ENCODE measurements at places on chromosomes 1 and 21.

GRCh38 chr1:59017501-59018231 lies 233.8 kb upstream of the JUN start:
- DNase-seq, result no peak

DNA sequence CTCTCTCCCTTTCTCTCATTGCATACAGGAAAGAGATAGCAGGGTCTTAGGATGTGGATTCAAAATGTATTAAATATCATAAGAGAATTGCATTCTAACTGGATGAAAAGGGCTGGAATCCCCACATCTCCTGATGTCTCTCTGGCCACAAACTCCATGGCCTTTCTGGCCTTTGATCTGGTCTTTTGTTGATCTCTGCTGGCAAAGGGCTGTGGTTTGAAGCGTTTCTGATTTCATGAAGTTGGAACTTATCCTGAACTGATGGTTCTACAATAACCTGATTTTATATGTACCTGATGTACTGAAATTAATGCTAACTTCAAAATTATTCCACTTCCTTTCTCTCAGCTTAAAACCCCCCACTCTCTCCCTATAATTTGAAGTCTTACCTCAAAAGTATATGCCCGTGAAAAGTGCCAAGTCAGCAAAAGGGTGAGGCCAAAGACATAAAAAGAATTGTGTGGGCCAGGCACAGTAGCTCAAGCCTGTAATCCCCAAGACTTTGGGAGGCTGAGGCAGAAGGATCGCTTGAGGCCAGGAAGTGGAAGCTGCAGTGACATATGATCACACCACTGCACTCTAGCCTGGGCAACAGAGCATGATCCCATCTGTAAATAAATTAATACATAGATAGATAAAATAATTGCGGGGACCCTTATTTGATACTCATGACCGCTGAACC lies 6.4 kb upstream of the KIF14 start:
- DNase-seq, result no peak

DNA sequence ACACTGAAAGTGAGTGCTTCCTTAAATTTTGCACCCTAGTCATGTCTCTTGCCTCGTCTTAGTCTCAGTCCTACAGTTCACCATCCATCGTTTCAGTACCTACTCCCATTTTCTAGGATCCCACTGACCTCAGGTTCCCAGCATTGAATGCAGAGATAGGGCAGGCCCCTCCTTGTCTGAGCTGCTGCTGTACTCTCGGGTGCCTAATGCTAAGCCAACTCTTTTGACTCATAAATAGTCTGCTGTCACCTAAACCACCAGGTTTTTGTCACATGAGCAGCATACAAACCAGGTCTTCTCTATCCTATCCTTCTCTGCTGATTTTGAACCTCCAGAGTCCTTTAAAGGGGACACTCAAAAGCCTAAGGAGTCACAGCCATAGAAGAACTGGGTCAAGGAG lies 3.0 kb downstream of the ARHGAP30 start:
- no peak for DNase-seq

GRCh38 chr1:67001682-67002425 lies 52.1 kb downstream of the SLC35D1 start:
- DNase-seq, result no peak

DNA sequence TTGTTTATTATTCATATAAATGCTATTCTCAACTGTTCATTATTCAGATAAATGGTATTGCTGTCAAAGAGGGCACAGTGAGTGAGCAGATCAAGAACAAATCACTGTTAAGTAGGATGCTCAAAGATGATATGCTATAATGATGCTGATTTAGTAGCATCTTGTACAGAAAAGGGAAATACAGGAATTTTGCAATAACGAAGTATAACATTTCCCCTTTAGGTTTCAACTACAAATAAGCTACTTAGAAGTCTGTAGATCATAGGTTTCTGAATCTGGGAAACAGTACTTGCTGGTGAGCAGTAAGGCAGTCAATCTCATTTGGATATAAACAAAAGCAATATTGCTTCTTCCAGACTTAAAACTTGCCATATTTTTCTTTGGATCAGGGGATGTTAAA lies 27.3 kb upstream of the RCOR3 start:
- DNase-seq, result no peak

GRCh38 chr21:32990666-32991065 lies 35.1 kb upstream of the OLIG2 start:
- no peak for DNase-seq

GRCh38 chr1:200150721-200151120 lies 123.2 kb downstream of the NR5A2 start:
- no peak for DNase-seq

DNA sequence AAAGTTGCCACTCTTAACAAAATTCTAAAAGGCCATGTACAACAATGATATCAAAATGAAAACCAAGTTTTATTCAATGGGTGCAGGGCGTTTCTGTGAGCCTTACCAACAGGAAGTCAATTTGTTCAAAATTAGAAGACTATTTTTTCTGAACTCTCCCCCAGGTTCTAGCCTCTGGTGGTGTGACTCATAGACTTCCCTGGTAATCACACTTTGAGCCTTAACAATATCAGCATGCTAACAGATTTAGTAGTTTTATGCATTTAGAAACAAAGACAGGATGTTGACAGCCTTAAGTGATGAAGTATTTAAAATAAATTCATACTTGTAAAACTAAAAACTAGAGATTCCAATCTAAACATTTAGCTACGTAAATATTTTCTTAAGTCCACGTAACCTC lies 88.4 kb downstream of the LRRC8C start:
- DNase-seq, result no peak

GRCh38 chr1:201259476-201260235 lies 23.6 kb upstream of the PKP1 start:
- no peak for DNase-seq

GRCh38 chr1:8408151-8408839 lies 90.4 kb downstream of the SLC45A1 start:
- DNase-seq, result no peak

GRCh38 chr1:45522324-45523104 lies 830 bp upstream of the PRDX1 start:
- DNase-seq, result no peak

DNA sequence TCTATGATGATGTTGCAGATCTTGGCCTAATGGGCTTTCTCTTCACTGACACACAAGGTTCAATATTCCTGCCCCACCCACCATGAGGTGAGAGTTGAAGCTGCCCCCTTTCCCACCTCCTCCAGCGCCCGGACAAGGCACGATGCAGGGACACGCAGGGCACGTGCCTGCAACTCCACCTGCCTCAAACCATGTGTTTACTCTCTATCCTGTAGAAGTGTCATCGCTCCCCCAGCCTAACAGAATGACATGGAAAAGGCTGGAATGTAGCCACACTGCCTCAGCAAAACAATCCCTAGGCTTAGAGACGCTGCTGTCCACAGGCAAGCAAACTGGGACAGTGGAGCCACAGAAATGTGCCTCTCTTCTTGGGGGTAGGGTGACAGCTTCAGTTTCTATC lies 92.9 kb upstream of the SOD1 start:
- DNase-seq, result no peak

DNA sequence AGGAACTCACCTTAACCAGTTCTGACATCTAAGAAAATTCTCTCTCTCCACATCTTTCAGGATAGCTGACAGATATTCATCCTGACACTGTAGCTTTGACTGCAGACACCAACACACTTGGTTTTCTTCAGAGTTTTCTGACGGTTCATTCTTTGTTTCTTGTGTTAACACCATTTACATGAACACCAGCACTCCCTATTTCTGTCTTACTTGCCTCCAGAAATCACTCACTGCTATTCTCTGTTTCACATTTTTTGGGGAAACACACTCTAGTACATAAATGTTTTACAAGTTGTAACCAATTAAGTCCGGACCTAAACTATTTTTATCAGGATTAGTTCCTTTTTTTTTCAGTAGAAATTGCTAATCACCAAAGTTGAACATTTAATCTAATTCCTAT lies 15.4 kb downstream of the FLVCR1 start:
- no peak for DNase-seq

GRCh38 chr1:116999596-116999995 lies 2.0 kb upstream of the CD101 start:
- DNase-seq, result no peak

DNA sequence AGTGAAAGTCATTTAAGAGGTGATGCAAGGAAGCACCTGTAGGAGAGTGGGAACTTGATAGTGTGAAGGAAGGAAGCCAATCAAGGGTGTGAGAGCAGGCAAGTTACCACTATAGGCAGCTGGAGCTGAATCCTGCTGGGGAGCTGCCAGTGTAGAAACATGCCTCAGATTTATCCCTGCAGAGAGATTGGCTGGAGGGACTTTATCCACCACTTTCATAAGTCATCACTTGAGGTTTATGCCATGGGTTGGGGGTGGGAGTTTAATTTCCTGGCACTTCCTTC lies 443.6 kb downstream of the PLPP3 start:
- DNase-seq, result no peak

GRCh38 chr21:38920631-38921398 lies 115.1 kb downstream of the ETS2 start:
- DNase-seq, result no peak

DNA sequence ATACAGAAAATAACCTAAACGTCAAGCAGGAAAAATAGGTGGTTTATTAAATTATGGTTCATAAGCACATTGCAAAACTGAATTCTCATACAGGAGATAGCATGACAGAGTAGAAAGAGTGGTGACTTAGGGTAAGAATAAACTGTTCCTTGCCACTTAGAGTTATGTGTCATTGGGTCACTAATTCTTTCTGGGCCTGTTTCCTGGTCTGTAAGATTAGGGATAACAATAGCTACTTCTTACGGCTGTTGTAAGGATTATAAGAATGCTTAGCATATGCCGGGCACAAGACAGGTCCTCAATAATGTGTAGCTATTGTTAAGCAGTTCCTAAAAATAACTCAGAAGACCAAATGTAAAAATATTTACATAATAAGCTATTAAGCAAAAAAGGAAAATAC lies 24.2 kb downstream of the SNRNP40 start:
- DNase-seq, result no peak

DNA sequence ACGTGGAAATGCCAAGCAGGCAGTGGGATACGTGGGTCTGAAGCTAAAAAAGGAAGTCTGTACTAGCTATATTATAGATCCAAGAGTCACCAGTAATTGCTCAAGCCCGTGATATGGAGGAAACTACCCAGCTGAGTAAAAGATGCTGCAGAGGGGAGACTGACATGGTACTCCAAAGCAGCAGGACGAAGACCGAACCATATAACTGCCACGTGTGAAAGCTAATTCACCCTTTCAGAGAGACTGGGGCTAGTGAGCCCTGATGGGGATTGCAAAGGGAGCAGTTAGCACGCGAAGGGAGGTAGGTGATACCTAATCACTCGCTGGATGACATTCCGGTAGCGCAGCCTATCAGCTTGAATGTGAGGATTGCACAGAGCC lies 316 bp downstream of the AP4B1 start:
- no peak for DNase-seq

- DNase-seq, result no peak
Measured at GRCh38 chr1:182676274-182676673, 8.1 kb downstream of the RGS8 start.

DNA sequence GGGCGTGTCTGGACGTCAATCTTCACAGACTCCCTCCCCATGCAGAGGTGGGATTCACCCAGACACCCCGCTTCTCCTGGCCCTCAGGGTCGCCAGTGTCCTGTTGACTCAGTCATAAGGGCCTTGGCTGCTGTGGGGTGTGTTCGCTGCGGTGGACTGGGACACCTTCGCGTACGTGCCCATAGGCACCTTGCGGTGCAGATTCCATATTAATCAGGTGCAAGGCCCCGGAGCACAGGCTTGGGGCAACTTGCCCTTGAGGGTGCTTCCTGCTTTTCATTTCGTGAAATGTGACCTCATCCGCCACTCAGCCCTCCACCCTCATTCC lies 398 bp upstream of the SLC30A10 start:
- no peak for DNase-seq

DNA sequence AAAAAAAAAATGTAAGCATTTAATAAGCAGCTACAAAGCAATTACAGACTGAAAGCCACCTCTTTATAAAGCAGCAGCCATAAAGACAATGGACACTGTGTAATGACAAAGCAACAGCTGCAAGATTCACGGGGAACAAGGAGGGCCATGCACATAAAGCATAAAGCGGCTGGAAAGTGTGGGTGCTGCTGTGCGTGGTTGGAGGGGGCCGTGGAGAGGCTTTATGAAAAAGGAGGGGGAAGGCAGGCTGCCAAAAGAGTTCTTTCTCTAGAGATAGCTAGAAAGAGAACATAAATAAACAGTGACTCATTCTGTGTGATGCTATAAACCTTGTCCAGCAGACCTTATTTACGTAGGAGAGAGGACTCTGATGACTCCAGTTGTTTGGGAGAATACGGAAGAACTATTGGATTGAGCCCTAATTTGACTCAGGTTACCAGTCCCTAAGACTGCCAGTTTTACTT lies 49.3 kb downstream of the ADAMTS1 start:
- peak; percentile 88 for DNase-seq

DNA sequence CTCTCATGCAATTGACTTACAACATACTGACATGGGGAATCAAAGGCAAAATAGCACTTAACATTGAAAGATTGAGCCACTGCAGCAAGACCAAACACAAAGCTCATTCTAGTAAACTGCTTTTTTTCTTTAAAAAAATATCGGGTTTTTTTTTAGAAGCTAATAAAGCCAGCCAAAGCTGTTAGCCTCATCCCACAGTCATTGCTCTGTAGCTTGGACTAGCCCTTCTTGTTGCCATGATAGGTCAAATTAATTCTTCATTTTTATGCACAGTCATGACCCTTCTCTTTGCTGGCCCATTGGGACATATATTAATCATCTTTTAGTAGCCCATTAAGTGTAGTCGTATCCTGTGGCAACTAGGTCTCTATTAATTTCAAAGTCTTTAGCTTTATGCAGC lies 231.3 kb downstream of the ADGRL2 start:
- no peak for DNase-seq

DNA sequence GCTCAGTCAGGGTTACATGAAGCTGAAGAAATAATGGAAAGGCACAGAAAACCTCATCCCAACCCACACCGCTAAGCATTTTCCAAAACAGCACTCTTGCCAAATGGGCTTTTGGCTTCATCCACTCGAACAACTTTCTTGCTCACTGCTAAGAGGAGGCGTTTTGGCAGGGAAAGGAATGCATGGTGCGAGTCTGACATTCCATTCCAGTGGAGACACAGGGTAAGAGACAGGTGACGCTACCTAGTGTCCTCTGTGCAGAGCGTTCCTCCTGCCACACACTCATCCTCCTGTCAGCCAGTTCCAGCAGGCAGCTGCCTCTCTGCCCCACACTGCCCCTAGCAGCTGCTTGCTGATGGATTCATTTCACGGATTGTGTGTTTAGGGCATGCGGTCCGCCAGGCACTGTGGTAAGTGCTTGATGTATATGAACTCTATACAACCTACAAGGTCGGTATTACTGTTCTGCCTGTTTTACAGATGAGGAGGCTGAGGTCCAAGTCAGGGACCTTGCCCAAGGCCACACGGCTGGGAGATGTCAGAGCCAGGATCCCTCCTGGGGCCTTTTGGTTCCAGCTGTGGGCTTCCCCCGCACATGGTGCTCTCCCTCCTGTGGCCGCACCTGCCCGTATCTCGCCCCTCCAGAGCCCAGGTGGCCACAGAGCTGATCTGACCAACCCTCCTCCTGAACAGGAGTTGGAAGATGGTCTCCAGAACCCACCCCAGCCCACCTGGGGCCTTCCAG lies 25.7 kb upstream of the BACE2 start:
- no peak for DNase-seq

GRCh38 chr1:198780376-198780775 lies 141.5 kb downstream of the PTPRC start:
- no peak for DNase-seq

- DNase-seq, result no peak
Measured at GRCh38 chr1:111906816-111907215, 82.7 kb downstream of the KCND3 start.

- DNase-seq, result no peak
Measured at GRCh38 chr1:234997896-234998741, 130.5 kb downstream of the TOMM20 start.
